Fibroblast of skin of right biceps (primary cell): ENCODE measurements at places on chromosomes 7 and 10.

DNA sequence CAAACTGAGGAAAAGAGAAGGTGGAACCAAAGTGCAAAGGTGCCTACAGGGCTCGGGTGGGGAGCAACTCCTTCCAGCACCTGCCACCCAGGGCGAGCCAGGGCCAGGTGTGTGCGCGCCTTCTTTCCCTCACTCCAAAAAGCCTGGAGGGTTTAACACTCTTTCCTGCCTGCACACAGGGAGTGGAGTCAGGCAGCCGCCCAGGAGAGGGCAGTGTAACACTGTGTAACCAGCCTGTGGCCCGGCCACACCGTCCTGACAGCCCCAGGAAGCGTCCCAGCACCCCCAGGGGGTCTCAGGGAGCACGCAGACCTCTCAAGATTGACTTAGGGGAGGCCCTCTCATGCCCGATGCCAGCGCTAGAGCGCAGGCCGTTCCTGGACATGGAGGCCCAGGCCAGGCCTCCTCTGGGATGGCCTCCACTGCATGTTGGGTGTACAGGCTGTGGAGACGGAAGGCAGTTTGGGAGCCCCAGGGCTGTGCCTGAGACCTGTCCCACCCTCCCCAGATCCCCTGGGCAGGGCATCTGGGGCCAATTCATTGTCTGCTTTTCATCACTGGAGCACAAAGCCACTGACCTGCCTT is 13.4 kb downstream of the BRI3 start:
- peak; percentile 50 for DNase-seq

- peak; percentile 93 for DNase-seq
Measured at GRCh38 chr7:137681657-137682562, 164.9 kb downstream of the DGKI start.

DNA sequence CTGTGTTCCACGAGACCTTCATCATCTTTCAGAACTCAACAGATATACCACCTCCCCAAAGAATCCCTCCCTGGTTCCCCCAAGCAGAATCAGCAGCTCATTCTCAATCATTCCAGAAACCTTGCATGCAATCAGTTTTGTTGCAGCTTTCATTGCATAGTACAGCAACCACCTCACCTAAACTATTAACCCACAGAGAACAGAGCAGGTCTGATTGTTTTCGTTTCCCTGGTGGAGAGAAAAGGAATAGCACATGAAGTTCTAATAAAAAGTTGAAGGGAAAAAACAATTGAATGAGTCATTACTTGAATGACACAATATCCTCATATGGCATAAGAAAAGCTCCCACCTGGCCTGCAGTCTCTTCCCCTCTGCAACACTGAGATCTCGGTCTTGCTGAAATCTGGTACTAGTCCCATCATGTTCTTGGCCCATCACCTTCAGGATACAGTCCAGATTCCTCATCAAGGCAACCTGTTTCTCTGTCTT is 147.1 kb upstream of the GDF10 start:
- peak; percentile 32 for DNase-seq

GRCh38 chr10:15352836-15353235 is 18.3 kb downstream of the FAM171A1 start:
- DNase-seq: no peak

DNA sequence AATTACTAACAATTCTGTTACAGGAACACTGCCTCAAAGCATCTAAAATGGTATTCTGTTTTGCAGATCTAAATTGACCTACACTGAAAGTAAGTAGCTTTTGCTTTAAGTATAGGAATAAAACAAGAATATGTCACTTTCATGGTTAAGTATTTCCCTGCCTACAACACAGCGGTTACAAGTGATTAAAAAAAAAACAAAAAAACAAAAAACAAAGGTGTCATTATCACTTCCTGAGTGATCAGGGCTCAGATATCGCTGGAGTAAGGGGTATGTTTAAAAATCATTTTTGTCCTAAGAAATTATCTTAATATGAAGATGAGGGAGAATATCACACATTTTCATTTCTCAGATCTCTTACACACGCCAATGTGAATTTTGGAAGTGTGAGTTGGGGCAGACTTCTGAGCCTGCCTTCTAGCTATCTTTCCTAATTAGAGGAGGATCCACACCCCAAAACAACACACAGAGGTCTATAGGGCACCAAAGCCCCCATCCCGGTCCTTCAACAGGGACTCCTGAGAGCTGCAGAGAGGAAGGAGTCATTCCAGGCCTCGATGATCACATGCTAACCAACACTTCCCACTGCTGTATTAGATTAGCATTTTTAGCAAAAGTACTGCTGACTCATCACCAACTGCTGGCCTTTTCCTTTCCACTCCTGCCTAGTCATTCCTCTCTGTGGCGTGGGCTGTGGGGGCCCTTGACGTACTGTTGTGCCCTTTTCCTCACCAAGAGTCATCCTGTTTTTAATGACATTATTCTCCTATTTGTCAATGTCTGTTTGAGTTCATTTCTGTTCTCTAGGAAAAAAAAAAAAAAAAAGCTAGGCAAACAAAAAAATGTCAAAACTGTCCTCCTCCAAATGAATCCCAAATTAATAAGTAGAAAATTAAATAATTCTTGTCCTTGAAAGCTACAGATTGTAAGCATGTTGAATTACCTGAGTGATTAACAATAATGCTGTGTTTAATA is 31.2 kb downstream of the PRTFDC1 start:
- peak; percentile 97 for DNase-seq

- no peak for DNase-seq
Measured at GRCh38 chr10:128318913-128319312, 192.7 kb upstream of the MKI67 start.

DNA sequence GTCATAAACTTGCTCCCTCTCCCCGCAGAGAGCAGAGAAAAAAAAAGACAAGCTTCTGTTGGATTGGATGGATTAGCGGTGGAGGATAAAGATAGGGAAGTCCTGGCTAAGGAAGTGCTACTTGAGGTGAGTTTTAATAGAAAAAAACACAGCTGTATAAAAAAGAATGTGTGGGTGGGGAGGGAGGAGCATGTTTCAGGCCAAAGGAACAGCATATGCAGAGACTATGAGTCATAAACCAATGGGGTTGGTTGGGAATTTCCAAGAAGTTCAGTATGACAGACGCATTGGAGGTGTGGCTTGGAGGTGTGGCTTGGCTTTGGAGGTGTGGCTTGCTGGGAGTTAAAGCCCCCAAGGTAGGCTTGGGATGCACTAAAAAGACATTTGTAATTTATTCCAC is 103.0 kb upstream of the LSM8 start:
- peak; percentile 56 for DNase-seq

GRCh38 chr10:8725343-8725742 is 670.9 kb downstream of the GATA3 start:
- DNase-seq: no peak
